ENCODE measurements at places on chromosomes 2 and 18.

- no peak for DNase-seq
Observed at GRCh38 chr2:39705638-39706037, 39.9 kb downstream of the TMEM178A start.

- no peak for DNase-seq
Observed at GRCh38 chr2:9312591-9312990, 106.0 kb downstream of the ASAP2 start.

DNA sequence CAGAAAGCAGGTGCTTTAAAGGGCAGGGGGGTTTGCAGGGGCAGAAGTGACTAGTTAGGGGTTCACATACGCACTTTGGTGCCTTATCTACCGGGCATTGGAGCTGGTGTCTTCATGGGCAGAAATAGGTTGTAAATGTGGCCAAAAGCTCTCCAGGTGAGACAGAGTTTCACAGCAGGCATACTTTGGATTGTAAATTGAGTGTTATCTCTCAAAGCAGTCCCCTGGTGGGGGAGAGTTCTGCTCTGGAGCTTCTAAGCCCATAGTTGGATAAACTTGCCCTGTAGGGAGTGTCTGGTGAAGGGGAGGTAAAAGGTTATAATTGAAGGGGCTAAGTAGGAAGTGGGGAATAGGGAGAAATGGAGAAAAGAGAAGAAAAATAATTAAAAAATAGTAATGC, 43.1 kb downstream of the COL4A3 start:
- DNase-seq, result no peak

DNA sequence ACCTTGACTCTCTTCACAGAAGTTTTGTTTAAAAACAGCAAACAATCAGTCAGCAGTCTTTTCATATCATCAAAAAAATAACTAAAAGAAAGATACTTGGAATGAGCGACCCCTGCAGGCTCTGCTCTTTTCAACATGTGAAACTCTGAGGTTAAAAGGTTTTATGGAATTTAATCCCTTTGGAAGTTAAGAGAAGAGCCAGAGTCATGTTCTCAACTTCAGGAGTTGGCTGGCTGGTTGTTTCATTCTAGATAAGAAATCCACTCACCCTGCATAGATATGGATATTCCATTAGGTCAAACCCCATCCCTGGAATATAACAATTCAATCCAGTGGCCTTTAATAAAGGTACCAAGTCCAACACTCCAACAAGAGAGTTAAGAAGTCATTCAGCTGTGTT, 115.6 kb upstream of the RMDN2 start:
- DNase-seq, result no peak

- DNase-seq, result no peak
Observed at GRCh38 chr2:31240381-31241365, 6.7 kb downstream of the EHD3 start.

DNA sequence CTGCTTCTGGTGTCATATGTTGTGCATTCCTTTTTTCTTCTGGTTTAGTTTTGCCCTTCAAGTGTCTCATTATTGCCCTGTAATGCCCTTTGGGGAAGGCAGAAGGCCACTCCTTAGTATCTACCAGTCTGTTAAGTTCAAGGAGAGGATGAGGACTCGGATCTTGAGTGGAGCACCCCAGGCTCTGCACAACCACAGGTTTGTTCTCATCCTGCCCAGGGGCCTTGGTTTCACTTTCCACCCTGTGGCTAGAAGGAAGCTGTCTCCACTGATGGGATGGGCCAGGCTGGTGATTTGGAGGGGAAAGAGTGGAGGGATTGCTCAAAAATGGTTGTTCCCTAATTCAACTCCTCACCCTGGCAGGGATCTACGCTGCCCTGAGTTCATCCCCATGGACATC, 30.2 kb upstream of the RAB11FIP5 start:
- no peak for DNase-seq
